Smooth muscle cell of the brain vasculature (primary cell): ENCODE measurements at places on chromosomes 2 and 18.

- no peak for DNase-seq
Observed at GRCh38 chr18:2656237-2656980, 883 bp downstream of the SMCHD1 start.

DNA sequence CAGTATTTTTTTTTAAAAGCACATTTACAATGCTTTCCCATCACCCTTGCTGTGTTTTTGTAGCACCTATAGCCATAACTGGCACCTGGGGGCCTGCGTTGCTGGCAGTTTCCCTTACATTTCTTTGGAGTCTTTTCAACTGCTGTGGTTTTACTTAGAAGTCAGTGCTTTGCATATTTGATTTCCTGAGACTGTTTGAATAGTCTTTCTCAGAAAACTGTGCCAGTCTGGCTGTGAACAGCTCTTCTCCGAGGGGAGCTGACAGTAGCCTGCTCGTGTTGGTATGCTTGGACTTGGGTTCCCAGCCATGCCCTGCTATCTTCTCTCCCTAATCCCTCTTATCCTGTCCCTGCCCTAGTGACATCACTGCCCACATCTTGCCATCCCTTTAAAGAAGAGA, 81.5 kb downstream of the DPP4 start:
- no peak for DNase-seq

DNA sequence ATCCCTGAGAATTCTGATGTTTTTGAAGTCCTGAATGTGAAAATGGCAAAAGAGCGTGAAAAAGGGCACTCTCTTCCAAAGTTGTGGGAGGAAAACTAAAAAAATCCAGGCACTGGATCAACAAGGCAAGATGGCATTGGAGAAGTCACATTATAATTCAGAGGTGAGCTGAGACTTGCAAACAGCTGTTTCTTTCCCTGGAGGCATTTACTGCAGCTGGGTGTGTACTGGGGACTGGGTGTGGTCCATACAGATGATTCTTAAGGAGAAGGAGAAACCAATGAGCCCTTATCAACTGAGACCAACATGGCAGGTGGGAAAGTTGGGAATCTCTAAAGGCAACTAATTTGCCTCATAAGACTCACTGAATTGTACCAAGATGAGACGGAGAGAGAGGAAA, 313.9 kb downstream of the TRIB2 start:
- no peak for DNase-seq

DNA sequence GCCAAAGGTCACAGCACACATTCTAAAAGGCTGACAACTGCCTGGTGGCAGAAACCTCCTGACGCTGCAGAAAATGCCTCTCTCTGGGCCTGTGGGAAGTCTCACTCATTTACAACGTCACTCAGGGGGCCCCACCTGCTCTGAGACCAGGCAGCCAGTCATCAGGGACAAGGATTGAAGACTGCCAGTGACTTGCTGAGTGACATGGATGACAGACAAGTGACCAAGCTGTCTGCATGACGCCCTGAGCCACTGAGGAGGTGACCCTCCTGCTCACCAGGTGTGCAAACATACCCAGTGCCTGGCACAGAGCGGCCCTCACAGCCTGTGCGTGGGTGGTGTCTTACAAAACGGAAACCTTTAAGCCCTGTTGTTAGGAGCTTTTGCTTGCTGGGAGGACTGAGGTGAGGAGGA, 392.4 kb downstream of the TNS1 start:
- DNase-seq = no peak

- no peak for DNase-seq
Observed at GRCh38 chr2:230885463-230886130, 20.9 kb downstream of the ITM2C start.
